ENCODE measurements at places on chromosomes 16 and 17.
A peak's percentile ranks its signal among the peaks of the same experiment; 100 is the strongest.

- DNase-seq = no peak
These were observed 41.5 kb upstream of the YPEL2 start for GRCh38 chr17:59289981-59290301.

DNA sequence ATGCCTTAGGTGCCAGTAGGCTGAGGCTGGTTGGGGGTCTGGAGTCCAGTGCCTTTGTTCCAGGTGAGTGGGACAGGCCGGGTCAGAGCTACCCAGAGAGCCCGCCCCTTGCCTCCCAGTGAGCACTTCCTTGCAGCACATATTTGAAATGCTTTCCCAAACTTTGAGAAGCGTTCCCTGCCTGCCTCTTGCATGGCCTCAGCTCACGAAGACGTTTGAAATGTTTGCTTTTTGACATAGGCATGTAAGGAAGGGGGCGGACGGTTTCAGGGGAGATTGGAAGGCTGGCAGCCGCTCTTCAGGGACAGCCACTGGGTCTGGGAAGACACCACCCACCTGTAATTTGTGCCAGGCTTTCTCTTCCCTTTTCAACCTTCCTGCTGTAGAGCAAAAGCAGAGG is 5.1 kb upstream of the FOXL1 start:
- DNase-seq = no peak

DNA sequence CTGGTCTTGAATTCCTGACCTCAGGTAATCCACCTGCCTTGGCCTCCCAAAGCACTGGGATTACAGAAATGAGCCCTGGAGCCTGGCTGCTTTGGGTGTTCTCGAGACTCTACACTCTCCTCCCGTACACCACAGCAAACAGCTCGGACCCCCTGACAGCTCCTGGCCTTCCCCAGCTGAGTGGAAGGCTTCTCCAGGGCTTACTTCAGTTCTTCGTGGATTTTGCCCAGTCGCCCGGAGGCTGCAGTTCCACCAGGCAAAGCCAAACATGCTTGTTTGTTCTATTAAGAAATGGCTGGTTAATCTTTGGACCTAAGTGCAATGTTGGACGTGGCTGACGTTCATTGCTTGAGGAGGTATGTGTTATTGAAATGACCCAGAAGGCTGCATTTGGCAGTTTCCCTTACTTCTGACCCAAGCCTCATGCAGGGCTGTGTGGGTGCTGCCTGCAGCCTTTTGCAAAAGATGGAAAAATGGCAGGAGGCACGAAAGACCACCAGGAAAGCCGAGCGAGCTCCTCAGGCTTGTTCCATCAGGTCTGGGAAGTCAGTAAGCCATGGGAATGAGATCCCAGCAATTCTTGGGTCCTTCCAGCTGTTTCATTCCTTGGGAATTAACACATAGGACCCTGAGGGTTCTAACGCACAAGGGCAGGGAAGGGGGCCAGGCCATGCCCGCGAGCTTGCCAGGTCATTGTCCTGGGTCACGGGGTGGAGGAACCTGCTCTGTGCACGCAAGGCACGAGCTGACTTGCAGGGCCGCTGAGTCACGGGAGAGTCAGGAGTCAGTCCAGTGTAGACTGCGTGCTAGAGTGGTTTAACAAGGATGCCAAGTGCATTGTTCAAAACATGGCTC is 23.9 kb upstream of the KLHDC4 start:
- DNase-seq = no peak

DNA sequence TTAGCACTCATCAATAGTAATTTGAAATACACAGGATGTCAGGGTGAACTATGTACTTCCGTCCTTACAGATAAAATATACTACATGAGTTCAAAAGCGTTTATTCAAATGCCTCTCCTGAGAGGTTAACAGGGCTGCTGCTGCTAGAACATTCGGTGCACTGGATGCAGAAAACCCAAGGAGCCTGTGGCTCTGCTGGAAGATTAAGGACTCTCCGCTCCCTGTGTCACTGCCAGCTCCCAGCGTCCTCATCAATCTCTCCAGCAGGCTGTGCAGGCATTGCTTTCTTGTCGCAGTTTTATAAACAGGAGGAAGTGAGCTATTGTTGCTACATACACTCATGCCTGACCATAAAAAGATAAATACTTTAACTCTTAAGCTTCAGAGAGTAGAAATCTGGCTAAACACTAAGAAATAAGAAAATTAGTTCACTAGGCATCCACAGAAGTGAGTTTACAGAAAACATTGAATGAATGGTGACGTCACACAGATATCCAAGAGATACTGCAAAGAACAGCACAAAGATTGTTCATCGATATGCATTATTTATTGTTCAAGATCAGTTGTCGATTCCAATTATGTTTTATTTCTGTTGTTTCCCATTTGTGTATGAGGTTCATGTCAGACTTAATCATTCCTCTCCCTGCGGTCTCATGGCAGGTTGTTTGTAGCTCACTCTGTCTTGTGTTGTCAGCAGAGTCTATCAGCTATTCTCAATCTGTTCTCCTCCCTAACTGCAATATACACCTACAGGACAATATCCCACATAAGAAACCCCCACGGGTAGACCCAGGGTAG is 127.9 kb upstream of the MON1B start:
- DNase-seq = no peak

DNA sequence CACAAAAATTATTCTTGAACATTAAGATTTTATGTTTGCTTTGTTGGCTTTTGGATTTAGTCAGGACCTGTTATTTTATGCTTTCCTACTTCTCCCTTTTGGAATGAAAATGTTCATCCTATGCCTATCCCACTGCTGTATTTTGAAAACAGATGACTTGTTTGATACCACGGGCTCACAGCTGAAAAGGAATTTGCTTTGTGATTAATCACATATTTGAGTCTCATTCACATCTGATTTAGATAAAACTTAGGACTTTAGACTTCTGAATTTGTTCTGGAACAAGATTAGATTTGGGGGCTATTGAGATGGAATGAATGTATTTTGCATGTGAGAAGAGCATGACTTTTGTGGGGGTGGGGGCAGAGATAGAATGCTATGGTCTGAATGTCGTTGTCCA is 1012.6 kb downstream of the CDH11 start:
- no peak for DNase-seq

DNA sequence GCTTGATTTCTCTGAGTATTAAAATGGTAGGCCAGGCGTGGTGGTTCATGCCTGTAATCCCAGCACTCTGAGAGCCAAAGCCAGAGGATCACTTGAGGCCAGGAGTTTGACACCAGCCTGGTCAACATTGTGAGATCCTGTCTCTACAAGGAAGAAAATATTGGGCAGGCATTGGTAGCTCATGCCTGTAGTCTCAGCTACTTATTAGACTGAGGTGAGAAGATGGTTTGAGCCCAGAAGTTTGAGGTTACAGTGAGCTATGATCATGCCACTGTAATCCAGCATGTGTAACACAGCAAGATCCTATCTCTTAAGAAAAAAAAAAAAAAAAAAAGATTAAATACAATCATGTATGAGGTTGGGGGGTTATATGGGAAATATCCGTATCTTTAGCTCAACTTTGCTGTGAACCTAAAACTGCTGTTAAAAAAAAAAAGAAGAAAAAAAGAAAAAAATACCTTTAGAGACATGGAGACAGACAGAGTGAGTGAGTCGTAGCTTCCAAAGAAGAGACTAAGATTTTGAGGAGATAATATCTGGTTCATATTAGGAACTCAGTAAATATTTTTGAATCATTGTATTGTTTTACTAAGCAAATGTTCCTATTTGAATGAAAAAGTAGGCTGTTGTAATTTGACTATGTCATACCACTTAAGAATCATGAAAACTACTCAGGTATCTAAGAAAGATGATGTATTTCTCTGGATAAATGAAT is 325.7 kb upstream of the TBX2 start:
- DNase-seq = no peak

DNA sequence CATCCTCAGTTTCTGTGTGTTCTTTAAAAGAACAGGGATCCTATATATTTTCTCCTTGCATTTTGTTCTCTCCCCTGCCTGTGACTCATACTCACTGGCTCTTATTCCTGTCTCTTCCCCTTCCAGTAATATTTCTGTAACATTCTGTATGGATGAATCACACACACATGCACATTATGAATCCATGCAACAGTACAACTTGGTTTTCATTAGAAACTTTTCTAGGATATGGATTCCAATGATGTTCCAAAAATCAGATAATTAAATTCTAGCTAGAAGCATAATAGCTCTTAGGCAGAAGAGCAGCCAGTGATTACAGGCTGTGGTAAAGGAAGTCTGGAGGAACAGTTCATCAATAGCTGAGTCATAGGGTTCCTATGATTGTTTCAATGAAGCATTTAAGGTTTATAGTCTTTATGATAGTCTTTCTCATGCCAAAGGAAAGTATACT is 119.6 kb upstream of the PMFBP1 start:
- no peak for DNase-seq

DNA sequence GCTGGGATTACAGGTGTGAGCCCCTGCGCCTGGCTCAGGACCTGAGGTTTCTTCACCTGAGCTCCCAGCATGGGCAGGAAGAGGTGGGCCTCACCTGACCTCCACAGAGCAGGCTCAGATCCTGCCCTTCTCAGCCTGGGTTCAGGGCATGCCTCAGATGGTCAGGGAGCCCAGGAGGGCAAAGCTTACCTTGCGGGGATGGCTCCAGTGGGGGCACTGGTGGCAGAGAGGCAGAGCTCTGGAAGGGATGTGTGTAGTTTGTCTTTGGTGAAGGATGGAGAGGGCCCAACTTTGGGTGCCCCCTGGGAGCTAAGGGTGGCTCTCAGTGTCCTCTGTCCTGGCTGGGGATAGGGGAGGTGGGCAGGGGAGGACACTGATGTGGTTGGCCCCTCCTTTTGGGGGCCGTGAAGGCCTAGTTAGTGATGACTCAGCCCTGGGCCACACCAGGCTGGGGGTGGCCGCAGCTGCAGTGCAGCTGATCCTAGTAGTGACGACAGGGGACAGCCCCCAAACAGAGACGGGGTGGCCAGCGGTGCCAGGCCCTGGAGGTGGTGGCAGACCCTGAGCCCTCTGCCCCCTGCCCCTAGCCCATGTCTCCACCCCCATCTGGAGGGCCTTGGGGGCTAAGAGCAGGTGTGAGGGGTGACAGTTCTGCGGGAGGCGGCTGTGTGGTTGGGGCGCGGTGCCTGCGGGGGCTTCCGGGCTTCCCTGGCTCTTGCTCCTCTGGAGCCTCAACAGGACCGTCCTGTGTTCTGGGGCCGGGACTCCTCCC is 5.8 kb downstream of the NHERF2 start:
- DNase-seq = no peak

DNA sequence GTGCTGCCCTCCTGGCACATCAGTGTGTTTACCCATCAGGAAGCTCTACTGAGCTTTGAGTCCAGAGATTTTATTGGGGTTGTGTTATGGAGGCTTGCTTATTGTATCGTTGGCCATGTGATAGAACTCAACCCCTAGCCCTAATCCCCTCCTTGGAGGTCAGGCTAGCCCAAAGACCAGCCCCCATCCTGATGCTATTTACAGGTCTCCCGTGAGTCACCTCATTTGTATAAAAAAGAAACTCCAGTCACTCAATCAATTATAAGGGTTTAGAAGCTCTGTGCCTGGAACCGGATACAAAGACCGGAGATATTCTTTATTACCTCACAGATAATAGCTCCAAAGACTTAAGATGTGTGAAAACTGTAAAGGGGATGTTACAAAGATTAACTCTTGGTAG is 405.9 kb downstream of the CNTNAP4 start:
- DNase-seq = no peak

DNA sequence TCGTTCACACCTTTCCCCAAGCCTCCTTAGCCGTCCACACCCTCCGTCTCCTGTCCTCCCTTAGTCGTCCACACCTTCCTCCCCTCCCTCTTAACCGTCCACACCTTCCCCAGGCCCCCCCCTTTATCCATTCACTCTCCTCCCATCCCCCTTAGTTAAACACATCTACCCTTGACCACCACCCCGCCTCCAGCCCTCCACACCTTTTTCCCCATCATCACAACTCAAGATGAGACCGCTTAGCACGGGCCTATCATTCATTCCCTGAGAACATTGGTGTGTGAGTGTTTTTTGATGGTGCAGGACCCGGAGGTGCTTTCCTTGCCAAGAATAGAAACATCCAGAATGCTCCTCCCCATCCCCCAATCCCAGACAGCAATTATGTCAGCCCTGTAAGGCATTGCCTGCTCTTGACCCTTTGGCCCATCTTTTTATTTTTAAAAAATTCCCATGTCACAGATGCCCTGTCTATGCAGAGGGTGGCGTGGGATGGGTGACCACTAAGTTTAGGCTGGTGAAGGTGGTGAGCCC is 1.4 kb downstream of the TENT4B start:
- DNase-seq = no peak

DNA sequence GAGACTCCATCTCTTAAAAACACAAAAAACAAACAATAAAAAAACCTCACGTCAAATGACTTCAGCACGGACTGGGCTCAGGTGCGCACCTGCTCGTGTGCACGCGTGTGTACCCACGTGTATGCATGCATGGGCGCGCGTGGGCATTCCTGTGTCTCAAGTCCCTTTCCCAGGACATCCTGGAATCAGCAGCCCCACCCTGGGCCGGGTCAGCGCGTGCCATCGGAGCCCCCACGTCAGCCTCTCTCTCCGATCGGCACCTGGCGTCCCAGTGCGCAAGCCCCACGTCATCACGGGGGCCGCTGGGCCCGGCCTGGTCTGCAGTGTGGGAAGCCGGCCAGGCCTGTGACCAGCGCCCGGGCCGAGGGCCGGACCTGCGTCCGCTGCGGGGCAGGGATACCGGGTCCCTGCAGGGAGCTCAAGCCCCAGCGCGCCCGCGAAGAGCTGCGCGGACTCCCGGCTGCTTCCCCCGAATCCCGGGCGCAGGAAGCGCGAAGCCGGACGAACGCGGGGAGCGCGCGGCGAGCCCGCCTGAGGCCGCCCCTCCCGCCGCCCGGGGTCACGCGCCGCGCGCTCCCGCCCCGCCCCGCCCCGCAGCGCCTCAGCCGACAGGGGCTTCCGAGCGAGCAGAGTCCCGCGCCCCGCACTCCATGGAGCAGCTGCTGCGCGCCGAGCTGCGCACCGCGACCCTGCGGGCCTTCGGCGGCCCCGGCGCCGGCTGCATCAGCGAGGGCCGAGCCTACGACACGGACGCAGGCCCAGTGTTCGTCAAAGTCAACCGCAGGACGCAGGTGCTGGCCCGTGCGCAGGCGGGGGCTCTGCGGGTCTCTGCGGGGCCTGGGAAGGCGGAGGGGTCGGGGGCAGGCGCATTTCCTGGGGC is at the start of gene FN3K:
FN3K (plus strand) TSS at position 629 of the 880 bp plus-strand sequence; CDS start at position 651, 22 bp downstream.
- DNase-seq = peak; percentile 31

GRCh38 chr16:14576532-14576931 is 53.5 kb downstream of the PARN start:
- DNase-seq = no peak

DNA sequence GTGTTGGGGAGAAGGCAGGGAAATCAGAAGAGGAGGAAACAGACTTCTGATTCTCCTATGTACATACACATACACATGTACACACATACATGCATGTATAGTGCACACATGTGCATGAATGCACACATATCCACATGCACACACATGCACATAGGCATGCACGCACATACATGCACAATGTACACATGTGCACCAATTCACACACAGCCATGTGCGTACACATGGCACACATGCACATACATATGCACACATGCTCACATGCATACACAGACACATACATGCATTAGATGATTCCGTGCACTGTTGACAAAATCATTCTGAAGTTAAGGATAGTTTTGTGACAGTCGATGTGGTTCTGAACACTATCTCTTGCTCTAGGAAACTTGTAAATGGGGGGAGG is 214.0 kb upstream of the CDH13 start:
- no peak for DNase-seq

GRCh38 chr17:45951941-45952340 is 47.1 kb upstream of the STH start:
- no peak for DNase-seq

GRCh38 chr17:75897160-75898019 is 639 bp upstream of the TRIM65 start:
- DNase-seq = no peak

GRCh38 chr17:50414808-50415207 is 11.2 kb upstream of the ACSF2 start:
- DNase-seq = no peak

- DNase-seq = no peak
These were observed 12.4 kb downstream of the IRF8 start for GRCh38 chr16:85911251-85911930.
